ENCODE measurements at places on chromosomes 1 and 21.

DNA sequence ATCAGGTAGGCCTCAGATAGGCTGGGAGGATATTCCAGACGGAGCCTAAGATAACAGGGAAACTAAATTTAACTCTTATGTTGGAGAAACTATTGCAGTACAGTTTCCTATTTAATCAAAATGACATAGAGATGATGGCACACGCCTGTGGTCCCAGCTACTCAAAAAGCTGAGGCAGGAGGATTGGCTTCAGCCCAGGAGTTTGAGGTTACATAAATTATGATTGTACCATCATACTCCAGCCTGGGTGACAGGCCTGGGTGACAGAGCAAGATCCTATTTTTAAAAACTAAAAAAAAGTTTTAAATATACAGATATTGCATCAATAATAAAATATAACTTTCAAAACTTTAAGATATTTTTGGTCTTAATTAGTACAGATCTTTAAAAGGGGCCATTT lies 25.2 kb upstream of the TAL1 start:
- DNase-seq, result no peak

GRCh38 chr1:223035724-223036478 lies 107.1 kb downstream of the TLR5 start:
- DNase-seq, result no peak

- DNase-seq, result no peak
Measured at GRCh38 chr1:237772009-237772408, 118.7 kb downstream of the ZP4 start.

DNA sequence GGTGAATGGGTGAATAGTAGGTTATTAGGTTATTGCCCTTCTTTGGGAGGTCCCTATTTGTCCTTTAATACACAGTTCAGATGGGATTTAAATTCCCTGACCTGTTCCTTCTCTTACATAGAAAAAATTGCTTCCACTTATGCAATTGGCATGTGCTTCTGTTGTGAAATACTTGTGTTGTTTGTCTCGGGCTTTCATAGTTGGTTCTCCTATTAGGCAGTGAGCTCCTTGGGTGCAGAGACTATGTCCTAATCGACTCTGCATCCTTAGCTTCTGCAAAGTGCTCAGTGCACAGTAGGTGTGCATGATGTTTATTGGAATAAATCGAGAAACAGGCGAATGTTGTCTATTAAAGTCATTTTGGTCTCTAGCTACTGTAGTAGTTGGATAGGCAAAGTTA lies 1.3 kb upstream of the PDE4B start:
- no peak for DNase-seq

DNA sequence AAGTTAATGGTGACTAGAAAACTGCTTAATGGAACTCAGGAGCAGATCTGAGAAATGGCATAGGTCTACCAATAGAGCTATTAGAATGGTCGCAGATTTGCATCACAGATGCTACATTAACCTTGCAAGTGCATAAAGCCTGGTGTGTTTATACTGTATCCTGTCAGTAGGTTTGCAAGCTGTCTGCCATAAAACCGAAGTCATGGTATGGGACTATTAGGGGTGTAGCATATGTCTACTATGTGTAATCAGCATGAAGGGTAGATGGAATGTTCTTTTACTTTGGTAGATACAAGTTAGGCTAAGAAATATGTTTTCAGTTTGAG lies 574.2 kb upstream of the ADGRL2 start:
- DNase-seq, result no peak

- DNase-seq, result no peak
Measured at GRCh38 chr1:148347781-148348180, 135.3 kb downstream of the PPIAL4G start.

DNA sequence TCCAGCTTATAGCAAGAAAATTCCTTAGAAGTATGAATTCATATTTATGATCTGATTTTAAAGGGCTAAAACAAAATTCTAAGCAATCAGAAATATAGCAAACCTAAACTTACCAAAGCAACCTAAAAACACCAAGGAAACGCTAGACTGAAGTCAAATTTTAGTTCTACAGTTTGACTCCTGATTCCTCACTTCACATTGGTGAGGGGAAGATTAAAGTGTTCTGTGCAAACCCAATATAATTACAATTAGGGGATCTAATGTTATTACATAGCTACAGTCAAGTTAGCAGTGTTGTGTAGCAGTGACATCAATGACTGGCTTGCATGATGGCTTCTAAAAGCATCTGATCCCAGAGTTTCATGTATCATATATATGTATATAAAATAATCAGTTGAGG lies 11.6 kb downstream of the HNRNPU start:
- no peak for DNase-seq

DNA sequence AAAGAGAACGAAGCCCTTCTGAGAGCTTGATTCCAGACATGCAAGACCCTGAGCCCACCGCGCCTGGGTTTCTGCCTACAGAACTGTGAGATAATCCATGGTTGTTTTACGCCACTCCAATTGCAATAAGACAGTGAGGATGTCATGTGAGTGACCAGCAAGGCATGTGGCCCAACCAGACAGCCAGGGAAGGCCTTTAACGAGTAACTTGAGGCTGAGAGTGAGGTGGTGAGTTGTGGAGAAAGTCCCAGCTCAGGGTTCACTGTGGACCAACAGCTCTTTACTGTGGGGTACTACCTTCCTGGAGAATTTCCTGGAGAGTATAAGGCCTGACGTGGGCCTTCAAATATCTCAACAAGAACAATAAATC lies 153.9 kb downstream of the ETS2 start:
- DNase-seq, result no peak

DNA sequence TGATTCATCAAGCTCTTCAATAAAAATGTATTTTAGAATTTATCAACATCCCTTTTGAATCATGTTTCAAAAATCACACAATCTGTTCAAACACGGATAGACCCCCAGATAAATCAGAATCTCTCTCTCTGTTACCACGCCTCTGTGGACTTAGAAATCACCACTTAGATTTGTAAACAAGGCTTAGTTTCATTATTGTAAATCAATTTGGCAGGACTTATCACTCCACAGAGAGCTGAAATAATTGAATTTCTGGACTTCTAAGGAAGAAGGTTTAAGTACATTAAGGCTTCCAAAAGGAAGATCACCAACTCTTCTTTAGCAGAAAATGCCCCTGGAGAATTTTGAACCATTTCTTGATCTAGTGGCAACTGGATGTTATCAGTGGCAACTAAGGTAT lies 100.4 kb downstream of the APP start:
- no peak for DNase-seq

- no peak for DNase-seq
Measured at GRCh38 chr1:63935143-63935542, 161.3 kb downstream of the ROR1 start.

GRCh38 chr1:212852105-212852688 lies 4.7 kb upstream of the SPATA45 start:
- DNase-seq, result no peak

GRCh38 chr1:161137881-161138280 lies 5.4 kb upstream of the DEDD start:
- no peak for DNase-seq

DNA sequence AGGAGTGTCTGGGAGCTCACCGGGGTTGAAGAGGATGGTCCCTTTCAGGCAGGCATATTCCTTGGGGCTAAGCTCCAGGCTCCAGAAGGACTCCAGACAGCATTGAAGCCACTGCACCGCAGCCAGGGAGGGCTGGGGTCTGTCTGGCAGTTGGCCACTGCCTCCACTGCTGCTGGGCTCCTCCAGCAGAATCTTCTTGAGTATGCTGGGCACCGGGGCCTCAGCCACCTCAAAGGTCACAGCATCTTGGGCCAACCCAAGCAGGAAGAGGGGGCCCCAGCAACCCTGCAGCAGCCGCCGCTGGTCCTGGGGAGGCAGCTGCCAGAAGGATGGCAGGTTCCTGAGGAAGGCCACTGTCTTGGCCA lies 404 bp downstream of the NR0B2 start:
- DNase-seq, result no peak

- no peak for DNase-seq
Measured at GRCh38 chr1:72105201-72105600, 177.1 kb downstream of the NEGR1 start.

- DNase-seq, result no peak
Measured at GRCh38 chr1:170691258-170691657, 27.3 kb downstream of the PRRX1 start.

DNA sequence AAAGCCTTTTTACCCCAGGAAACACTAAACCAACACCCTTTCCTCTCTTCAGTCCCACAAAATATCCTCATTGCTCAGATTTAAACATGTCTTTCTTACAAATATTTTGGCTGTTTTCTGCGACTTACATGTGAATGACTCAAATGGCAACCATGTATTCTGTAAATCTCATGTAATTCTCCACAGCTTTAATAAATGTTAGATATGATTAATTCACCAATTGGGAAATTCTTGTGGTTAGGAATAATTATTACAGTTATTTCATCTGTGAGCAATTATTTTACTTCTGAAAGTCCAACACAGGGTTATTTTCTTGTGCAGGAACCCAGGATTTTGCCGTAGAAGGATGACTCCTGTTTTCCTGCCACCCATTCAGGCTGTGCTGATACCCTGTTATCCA lies 431.5 kb downstream of the LMO4 start:
- no peak for DNase-seq

DNA sequence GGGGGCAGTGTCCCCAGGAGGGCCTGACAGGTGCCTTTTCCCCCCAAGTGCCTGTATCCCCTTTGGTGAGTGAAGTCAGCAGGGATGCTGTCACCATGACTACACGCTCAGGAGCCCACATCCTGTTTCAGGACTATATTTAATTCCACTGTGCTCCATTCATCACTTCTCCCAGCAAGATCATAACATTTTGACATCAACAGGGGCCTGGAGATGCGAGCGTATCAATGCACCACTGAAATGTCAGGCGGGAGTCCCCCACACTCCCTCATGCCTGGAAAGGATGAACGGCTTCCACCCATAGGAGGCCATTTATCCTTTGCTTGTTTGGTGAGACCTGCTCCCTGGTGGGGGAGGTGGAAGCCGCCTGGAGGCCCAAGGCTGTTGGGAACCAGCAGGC lies 119.1 kb downstream of the PTPRU start:
- DNase-seq, result no peak

DNA sequence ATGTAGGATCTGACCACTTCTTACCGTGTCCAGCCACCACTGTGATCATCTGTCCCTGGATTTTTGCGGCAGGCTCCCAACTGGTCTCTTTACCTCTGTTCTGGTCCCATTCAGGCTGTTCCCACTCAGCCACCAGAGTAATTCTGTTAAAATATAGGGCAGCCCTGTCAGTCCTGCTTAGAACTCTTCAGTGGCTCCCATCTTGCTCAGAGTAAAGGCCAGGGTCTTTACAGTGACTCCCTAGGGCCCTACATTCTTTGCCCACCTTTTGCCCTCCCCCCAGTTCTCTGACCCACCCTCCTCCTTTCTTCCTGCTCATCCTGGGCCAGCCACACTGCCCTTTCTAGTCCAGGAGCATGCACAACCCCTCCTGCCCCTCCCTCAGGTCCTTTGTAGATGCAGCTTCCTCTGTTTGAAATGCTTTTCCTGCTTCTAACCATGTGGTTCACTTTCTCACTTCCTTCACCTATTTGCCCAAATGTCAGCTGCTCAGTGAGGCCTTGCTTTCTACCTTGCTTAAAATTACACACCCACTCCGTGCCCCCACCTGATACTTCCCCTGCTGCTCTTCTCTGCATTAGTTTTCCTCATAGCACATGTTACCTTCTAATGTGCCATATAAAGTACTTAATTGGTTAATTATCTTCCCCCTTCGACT lies 7.8 kb downstream of the UBIAD1 start:
- DNase-seq, result no peak

- no peak for DNase-seq
Measured at GRCh38 chr1:100626397-100626796, 88.5 kb downstream of the GPR88 start.

- DNase-seq, result peak; percentile 90
Measured at GRCh38 chr1:86774305-86775295, 70.2 kb downstream of the SH3GLB1 start.

DNA sequence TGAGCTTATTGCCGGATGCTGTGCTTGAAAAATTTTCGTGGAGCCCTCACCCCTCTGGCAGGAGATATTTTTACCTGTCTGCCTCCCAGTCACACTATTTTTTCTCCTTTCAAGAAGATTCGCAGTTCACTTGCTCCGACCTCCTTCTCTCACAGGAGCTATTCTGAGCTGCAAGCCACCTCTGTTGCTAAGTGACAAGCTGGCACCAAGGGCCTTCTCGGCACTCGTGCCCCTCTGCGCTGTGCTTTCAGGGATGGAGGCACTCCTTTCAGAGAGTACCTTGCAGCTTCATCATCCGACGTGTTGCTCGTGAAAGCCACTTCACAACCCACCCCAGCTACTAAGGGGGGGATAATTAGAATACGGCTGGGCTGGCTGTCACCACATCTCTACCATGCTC lies 11.6 kb downstream of the SLC6A17 start:
- no peak for DNase-seq

GRCh38 chr1:159187033-159187432 lies 15.6 kb downstream of the CADM3 start:
- no peak for DNase-seq

- DNase-seq, result no peak
Measured at GRCh38 chr21:35885942-35886541, 174.3 kb downstream of the SETD4 start.

- peak; percentile 8 for DNase-seq
Measured at GRCh38 chr1:2967881-2968280, 53.4 kb upstream of the ACTRT2 start.

DNA sequence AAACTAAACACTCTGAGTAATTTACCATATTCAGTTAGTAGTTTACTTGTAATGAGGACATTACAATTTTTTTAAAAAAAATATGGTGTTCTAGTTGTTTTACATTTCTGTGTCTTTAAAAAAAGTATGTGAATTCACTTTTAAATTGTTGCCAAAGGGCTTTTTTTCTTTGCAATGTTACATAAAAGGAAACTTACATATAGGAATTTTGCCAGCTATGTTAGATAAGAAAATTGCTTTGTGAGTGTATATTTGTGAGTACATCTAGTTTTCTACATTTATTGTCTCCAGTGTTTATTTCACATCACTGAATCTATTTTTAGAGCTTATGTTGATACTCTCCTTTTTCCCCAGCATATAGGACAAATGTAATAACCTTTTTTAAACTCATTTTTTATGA lies 206.8 kb downstream of the GPR52 start:
- DNase-seq, result no peak

DNA sequence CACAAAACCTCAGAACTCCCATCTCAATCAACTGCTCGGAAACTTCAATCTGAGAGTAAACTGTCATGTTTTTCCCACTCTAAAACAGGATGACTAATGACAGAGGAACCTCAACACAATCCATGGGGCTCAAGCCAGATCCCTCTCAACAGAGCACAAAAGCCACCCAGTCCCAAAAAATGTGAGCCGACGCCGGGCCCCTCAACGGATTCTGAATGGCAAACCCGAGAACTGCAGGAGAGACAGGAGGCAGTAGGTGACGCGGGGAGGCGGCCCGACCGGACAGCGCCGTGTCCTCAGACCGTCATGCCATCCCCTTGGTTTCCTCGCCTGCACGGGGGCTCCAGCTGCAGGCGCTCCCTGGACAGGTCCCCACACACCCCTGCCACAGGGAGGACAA lies 53.4 kb downstream of the SSBP3 start:
- no peak for DNase-seq

- DNase-seq, result peak; percentile 57
Measured at GRCh38 chr1:185636848-185637247, 97.3 kb upstream of the HMCN1 start.

GRCh38 chr1:214014730-214015129 lies 27.0 kb downstream of the PROX1 start:
- DNase-seq, result no peak
